Activated CD8-positive, alpha-beta memory T cell treated with anti-CD3 and anti-CD28 coated beads for 1 hour (primary cell): ENCODE measurements at places on chromosomes 3 and 15.

DNA sequence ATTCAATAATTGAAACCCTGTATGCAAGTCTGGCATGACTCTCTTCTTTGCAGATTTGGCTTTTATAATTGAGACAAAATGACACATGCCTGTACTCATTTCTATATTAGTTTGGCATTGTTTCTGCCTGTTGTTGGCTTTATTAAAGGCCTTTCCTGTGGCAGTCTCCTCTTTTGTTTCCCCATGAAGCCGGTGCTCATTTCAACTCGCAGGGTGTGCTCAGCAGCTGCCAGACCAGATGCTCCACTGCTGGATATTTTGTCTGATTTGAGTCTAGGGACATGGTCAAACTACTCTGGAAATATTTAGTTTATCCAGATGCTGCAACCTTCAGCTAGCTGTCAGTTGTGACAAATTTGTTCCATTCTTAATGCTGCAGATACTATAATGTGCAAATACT, 445.3 kb downstream of the NAALADL2 start:
- DNase-seq: no peak

- DNase-seq: no peak
Measured at GRCh38 chr3:134886991-134887390, 91.9 kb downstream of the EPHB1 start.

DNA sequence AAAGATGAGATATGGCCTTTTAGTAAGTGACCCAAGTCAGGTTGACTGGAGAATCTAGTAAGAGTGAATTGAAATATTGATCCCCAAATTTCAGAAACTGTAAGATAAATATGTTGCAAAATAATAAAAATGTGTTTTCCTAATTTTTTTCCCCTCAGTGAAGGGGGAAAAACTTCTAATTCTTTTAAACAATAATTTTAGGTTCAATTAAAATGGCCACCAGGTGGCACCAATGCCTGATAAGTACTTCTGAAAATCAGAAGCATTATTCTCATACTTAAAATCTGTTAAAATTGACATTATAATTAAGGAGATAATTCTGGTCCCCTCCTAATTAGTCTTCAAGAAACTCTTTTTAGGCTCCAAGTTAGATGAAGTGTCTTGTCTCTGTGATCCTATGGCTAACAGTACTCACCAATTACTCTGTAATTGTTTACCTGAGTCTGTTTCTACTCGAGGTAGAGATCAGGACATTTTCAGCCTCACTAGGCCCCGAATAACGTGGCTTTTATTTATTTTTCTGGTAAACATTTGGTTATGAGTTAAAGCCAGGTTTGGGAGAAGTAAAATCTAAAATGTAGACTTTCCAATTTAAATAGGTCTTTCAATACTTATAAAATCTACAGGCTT, 52.6 kb downstream of the NMD3 start:
- no peak for DNase-seq

DNA sequence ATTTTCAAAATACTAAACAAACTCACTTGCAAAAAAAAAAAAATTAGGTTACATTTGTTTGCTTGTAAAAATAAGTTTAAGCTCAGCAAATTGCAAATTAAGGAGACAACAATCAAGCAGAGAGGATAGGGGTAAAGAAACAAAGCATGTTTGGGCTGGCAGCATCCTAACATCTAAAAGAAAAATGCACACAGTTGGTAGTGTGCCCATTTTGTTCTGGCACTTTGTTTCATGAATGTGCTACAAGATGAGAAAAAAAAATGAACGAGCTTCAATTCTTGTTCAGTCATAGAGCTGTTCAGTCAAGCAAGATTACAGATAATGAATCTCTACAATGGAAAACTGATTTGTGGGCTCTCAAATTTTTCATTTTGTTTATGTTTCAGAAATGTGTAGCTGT, 17.7 kb upstream of the ZBBX start:
- DNase-seq: no peak
